ENCODE measurements at places on chromosomes 2 and 18.
A peak's percentile ranks its signal among the peaks of the same experiment; 100 is the strongest.

- DNase-seq, result no peak
Observed at GRCh38 chr2:158103411-158104012, 1.8 kb downstream of the UPP2 start.

GRCh38 chr18:45104049-45104395 is 423.3 kb downstream of the SETBP1 start:
- no peak for DNase-seq

DNA sequence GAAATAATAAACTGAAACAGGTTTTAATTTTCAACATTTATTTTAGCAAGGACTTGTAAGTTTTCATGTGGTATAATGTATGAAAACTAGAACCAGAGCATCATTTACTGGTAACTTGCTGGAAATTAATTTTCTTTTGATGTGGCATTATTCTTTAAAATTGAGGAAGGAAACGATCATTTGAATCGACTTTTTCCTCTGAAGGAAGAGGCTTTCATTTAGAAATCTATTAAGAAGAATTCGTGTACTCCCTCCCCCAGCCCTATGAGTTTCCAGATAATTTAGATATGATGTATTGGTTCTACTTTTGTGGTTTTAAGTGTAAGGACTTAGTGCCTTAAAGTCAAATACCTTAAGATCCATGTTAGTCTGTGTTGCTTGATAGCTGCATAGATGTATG is 2.5 kb downstream of the BABAM2 start:
- no peak for DNase-seq

DNA sequence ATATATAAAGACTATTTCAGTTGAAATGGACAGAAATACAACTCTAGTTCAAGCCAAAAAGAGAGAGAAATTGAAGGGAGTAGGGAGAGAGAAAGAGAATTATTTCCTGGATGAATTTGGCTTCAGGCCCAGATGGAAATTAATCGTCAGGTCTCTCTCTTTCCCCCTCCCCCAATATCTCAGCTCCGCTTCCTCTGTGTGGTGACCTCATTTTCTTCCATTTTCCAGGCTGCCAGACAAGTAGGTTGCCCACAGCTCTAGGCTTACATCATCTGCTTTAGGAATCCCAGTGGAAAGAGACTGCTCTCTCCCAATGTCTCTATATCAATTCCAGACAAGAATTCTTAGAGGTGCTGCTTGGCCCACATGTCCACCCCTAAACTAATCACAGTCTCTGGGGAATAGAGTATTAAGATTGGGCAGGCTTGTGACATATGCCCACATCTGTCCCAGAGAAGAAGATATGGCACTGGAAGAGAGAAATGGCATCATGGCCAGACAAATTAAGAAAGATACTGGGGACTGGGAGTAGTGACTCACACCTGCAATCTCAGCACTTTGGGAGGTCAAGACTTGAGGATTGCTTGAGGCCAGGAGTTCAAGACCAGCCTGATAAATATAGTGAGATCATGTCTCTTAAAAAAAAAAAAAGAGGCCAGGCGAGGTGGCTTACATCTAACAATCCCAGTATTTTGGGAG is 37.2 kb upstream of the CFAP36 start:
- peak; percentile 97 for DNase-seq

DNA sequence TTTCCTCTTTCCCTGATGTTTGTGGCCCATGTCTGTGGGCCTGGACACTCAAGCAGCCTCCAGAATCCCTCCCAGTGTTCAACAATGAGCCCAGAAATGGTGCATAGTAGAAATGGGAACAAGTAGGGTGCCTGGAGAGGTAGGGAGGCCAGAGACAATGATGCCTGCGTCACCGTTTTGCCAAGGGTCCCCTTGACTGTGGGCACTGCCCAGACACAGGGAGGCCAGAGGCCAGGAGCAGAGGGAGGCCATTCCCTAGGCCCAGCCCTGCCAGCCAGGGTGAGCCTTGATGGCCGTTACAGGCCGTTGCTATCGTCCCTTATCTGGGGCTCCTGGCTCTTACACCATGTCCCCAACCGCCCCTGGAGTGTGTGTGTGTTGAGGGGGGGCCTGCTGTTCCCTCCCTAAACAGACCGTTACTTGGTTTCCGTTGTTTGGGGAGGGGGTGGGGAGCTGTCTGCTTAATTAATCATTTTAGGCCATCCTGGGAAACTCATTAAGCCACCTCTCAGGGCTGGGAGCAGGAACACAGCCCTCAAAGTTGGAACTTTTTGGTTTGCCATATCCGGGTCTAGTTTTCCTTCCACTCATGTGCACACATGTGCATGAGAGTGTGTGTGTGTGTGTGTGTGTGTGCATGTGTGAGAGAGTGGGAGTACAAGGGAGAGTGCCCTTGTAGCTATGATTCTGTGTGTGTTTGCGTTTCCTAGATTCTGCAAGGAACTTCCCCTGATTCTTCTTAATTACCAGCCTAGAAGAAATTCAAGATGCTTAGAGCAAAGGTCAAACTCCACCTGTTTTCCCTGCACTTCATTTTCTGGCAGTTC is 135.2 kb upstream of the HAAO start:
- DNase-seq, result peak; percentile 42

DNA sequence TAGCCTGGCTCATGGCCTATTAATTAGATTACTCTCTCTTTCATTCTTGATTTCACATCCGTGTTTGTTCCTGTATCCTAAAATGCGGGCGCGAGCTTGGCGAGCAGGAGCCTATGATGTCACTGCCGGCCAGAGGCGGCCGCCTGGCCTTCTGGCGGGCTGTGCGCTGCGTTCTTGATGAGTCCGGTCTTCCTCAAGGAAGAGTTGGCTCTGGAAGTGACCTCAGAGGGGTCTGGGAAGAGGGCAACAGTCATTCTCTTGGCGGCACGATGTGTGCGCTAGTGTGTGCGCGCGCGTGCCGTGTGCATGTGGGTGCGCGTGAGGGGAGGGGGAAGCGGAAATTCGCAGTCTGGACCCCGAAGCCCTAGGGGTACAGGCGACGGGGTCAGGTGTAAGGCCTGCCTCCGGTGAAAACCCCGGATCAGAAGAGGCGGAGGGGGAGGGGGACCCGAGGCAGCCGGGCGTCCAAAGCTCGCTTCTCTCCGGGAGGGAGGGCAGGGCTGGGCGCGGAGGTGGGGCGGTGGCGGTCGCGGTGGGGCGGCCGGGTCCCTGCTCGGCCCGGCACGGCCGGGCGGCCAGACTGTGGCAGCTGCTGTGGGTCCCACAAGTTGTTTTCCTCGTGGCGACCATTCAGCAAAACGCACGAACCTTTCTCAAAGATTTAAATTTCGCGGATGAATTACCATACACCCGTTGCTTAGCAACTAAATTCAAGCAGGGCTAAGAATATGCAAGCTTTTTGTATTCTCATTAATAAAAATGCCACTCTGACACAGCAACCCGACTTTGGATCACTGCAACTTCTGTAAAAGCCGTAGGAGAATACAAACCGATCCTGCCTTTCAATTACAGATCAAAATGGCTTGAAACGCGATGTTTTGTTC is 8.4 kb downstream of the POU3F3 start:
- no peak for DNase-seq

DNA sequence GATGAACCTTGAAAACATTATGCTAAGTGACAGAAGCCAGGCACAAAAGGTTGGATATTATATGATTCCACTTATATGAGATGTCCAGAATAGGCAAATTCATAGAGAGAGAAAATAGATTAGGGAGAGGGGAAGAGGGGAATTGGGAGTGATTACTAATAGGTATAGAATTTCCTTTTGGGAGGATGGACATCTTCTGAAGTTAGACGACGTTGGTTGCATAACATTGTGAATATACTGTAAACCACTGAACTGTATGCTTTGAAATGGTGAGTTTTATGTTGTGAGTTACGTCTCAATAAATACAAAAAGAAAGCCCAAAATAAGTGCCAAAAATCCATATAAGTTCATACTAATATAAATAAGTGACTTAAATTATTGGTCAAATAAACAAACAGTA is 18.6 kb upstream of the CYP26B1 start:
- no peak for DNase-seq

DNA sequence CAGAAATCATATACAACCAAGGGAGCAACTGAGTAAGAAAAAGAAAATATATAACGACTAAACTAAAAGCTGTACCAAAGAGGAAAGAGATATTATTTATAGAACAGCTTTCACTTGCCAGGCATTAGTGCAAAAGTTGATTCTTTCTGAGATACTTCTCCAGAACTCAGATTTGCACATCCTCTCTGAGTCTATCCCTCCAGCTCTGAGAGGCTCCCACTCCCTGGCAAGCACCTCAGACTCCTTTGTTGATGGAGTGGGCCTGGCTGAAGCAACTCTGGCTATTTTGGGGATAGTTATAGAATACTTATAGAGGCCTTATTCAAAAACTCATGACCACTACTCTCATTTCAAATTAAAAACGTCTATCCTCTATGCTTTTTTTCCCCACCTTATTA is 501.6 kb upstream of the TNP1 start:
- DNase-seq, result no peak

DNA sequence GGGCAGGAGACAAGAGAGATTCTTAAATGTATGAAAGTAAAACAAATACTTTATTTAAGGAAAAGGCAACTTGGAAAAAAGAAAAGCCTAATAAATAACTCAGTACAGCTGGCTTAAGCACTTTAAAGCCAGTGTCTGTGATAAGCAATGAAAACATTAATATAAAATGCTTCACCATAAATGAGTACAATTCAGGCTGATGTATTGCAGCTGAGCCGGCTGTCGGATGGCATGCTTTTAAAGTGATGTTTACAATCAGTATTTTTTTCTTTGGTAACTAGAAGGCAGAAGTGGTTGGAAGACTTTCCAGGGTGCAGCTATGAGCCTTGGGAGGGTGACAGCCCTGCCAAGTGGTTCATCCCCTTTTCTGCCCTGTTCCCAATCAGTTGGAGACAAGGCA is 58.7 kb upstream of the CELF4 start:
- no peak for DNase-seq

- DNase-seq, result no peak
Observed at GRCh38 chr18:80105369-80106167, 3.5 kb upstream of the ADNP2 start.
